ENCODE measurements at places on chromosomes 4 and X.

DNA sequence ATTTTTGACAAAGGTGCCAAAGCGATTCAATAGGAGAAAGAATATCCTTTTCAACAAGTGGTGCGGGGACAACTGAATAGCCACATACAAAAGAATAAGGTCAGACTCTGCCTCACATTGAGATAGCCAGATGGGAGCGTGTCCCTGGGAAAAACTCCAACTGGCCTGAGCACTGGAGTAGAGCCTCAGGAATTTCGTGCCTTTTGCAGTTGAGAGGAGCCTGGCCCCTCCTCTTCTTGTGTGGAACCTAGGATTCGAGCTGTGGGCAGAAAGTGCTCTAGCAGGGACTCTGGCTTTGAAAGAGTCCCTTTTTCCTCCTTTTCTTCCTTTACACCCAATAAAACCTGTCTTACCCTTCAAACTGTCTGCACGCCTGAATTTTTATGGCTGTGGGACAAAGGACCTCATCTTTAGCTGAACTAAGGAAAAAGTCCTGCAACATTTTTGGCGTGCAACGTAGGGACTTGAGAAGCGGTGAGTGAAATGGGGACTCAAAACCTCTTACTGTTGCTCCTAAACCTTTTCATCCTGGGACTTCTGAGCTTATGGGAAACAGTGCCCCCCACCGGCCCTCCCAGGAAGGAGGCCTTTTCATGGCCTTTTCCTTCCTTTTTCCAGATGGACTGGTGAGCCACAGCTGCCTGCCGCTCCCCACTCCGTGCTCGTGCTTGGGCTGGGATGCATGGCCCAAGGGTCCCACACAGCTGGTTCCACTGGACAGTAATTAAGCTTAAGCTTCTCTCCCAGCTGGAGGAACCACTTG, 68.6 kb downstream of the BMP15 start:
- no peak for DNase-seq

DNA sequence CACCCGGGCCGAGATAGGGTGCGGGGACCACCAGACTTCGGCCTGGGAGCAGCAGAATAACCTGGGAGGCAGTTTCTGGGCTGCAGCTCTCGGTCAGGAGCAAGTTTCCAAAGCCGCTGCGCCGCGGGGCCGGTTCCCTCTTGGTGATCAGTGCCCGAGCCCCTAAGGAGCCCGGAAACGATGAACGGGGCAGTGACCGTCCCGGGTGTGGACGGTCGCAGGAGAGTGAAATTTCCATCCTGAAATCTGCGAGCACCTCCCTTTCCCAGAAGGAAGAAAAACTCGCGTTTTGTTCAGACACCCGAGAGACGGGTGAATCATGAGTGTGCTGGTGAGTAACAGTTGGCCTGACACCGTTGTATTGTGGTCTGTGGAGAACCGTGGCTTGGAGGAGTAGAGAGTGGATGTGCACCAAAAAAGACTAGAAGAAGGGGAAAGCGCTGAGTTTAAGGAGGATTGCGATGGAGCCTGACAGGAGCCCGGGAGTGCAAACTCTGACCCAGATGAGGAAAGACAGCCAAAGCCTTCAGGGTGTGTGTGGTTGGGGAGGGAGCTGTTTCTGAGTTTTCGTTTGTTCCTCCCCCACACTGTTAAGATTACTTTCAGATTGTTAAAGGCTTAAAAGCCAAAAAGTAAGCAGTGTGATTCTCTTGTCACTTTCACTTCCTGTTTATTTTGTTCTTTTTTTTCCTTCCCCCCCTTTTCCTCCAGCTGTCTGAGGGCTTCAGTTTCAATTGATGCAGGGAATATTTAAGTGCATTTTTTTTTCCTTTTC, 828 bp downstream of the MCUB start:
- DNase-seq = peak; percentile 88

- DNase-seq = no peak
Observed at GRCh38 chr4:83723609-83724008, 187.7 kb downstream of the GPAT3 start.

- no peak for DNase-seq
Observed at GRCh38 chr4:82983444-82983843, 27.2 kb downstream of the LIN54 start.

DNA sequence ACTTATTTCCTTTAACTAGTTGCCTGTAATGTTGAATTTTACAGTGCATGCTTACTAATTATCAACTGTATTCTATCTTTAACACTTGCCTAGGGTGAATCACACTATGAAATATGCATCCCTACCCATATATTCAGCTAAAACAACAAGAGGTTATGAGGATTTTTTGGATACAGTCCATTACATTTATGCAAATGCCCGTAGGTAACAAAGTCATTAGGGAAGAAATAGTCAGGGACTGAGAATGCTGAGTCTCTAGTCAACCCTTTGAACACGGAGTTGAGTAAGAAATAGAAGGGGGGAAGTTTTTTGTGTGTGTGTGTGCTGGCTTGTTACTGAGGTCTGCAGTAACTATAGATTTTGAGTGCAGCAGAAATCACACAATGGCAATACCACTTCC, 26.1 kb upstream of the CBLL2 start:
- no peak for DNase-seq

DNA sequence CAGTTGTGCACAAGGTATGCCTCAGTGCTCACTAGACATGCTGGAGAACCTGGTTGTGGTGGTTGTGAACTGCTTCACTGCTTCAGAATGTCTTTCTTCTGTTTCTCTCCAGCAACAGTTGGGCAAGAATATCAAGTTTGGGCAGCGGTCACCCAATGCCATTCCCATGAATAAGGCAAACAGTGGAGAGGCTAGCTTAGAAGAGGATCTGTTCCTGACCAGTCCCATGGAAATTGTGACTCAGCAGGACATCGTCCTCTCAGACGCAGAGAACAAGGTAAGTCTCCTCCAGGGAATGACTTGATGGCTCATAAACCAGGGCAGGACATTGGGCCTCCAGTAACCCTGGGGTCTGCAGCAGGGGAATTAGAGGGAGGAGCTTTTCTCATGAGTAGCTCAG, 79.9 kb downstream of the AASDH start:
- peak; percentile 2 for DNase-seq
